Trophoblast cell (in vitro differentiated cells and primary cell): ENCODE measurements at places on chromosomes 4 and X.

DNA sequence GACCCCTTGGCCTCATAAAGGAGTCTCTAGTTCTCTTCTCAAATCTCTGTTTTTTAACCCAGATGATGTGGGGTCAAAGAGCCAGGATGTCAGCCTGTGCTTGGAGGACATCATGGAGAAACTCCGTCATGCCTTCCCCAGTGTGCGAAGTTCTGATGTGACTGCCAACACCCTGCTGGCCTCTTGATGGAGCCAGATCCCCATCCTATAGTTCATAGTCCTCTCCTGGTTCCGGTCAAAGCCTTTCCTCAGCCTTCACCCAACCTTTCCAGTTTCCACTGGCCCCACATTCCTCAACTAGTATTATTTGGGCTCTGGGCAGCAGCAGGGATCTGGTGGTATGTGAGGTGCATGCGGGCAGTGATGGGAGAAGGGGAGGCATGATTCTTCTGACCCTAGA, 30.7 kb downstream of the TAF7L start:
- DNase-seq: no peak

GRCh38 chr4:2832309-2832980, 11.2 kb upstream of the ADD1 start:
- no peak for DNase-seq

DNA sequence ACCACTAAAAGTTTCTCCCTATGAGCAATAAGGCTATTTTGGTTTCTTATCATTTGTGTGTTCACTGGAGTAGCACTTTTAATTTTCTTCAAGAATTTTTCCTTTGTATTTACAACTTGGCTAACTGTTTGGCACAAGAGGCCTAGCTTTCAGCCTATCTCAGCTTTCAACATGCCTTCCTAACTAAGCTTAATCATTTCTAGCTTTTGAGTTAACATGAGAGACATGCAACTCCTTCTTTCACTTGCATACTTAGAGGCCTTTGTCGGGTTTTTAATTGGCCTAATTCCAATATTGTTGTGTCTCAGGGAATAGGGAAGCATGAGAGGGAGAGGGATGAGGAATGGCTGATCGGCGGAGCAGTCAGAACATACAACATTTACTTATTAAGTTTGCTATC, 349.8 kb downstream of the OPHN1 start:
- no peak for DNase-seq

- DNase-seq: no peak
These were observed 235.1 kb upstream of the HCCS start for GRCh38 chrX:10875995-10876394.

GRCh38 chrX:44392767-44393166, 49.3 kb upstream of the EFHC2 start:
- no peak for DNase-seq

GRCh38 chr4:41535911-41536371, 2.0 kb upstream of the LIMCH1 start:
- DNase-seq: no peak
